ENCODE measurements at places on chromosomes 5 and 9. TPM values are rescaled to one million over a fixed set of nuclear protein-coding genes. Genes with fewer than 3 reads are reported as not detected.

GLRA1 gene
- total RNA-seq, result not detected

ZNF883 gene
- 0.96 TPM for total RNA-seq

THBS4 gene
- 0.24 TPM for total RNA-seq

F2RL2 gene
- not detected for total RNA-seq

ANKRD31 gene
- total RNA-seq, result under 0.01 TPM

NFX1 gene
- total RNA-seq, result 21.1 TPM

PCDHB2 gene
- 1.4 TPM for total RNA-seq

TLE1 gene
- total RNA-seq, result 50.1 TPM

NR2F1 gene
- under 0.01 TPM for total RNA-seq

FOXD4L3 gene
- total RNA-seq, result not detected

CTNND2 gene
- not detected for total RNA-seq

IFT74 gene
- 14.5 TPM for total RNA-seq
